ENCODE measurements at places on chromosomes 3 and 15.

GRCh38 chr3:52210550-52211046 lies 12.6 kb downstream of the ALAS1 start:
- DNase-seq: no peak

GRCh38 chr3:195762611-195763010 lies 41.8 kb downstream of the MUC20 start:
- no peak for DNase-seq

DNA sequence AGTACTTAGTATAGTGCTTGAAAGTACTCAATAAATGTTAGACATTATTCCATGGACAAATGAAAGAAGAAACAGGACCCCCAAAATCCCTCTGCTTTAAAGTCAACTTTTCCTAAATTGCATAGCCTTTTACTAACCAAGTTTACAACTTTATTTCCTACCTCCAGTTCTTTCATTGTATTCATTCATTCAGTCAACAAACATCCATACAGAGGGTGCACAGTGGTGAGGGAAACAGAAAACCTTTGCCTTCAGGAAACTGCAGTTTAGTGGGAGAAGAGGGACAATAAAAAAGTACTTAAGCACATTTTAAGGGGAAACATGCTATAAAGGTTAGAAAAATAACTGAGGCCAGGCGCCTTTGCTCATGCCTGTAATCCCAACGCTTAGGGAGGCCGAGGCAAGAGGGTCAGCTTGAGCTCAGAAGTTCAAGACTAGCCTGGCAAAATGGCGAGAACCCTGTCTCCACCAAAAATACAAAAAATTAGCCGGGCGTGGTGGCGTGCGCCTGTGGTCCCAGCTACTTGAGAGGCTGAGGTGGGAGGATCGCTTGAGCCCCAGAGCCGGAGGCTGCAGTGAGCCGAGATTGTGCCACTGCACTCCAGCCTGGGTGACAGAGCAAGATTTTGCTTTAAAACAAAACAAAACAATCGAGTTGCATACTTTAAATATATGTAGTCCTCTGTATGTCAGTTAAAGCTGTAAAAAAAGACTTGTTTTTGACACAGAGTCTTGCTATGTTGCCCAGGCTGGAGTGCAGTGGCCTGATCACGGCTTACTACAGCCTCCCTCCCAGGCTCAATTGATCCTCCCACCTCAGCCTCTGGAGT lies 1.1 kb upstream of the DENND4A start:
- no peak for DNase-seq

DNA sequence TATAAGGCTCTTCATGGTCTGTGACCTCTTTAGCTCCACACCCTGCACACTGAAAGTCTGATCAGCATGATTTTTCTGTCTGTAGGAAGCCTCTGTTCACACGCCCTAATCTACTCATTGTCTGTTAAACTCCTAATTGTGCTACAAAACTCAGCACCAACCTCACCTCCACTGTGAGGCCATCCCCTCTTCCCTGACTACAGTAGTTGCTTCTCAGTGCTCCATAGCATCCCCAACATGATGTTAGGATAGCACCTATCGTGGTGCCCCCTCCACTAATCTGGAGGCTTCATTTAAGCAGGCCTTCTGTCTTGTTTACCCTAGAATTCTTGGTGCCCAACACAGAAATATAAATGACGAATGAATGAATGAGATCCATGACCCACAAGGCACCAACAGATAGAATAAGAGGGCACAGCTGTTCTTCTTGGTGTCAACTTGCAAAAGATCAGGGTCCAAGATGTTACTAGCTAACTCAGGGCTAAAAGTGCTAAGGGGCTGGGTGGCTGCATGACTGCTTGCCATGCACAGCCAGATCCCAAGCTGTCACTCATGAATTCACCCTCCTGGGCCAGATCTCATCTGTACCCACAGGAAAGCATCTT lies 55.2 kb upstream of the HEG1 start:
- DNase-seq: no peak

DNA sequence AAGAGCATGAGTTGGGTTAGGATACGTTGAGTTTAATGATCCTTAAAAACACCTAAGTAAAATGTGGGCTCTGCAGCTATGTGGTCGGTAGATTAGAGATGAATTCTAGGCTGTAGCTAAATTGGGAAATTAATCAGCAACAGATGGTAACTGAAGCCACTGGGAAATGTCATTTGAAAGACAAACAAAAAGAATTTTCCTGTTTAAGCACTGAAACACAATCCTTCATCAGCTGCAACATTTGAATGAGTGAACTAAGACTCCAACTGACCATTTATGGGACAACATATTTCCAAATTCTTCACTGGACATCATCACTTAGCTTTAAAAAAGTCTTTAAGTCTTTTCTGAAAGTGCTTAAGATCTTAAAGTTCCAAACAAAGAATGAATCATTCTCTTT lies 226.9 kb downstream of the ZNF385D start:
- no peak for DNase-seq

GRCh38 chr3:60301142-60301541 lies 950.1 kb downstream of the FHIT start:
- DNase-seq: no peak

DNA sequence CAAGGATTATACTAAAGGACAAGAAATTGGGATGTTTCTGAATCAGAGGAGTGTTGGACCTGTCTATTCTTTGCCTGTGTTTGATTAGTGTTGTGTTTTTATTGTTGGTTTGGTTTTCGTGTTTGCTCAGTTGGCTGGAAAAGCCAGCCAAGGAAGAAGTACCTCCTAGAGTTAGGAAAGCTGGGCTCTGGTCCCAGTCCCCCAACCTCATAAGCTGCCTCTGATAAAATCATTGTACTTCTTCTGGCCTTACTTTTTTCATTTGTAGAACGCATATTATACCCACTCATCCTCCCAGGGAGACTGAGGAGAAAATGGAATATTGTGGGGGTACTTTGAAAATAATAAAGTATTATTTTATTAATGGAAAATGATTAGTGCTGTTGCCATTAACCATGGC lies 177.4 kb upstream of the TRIM42 start:
- no peak for DNase-seq

- no peak for DNase-seq
Measured at GRCh38 chr15:41233367-41233771, 2.3 kb downstream of the CHP1 start.

- DNase-seq: no peak
Measured at GRCh38 chr3:9765865-9766264, 3.9 kb downstream of the CAMK1 start.

DNA sequence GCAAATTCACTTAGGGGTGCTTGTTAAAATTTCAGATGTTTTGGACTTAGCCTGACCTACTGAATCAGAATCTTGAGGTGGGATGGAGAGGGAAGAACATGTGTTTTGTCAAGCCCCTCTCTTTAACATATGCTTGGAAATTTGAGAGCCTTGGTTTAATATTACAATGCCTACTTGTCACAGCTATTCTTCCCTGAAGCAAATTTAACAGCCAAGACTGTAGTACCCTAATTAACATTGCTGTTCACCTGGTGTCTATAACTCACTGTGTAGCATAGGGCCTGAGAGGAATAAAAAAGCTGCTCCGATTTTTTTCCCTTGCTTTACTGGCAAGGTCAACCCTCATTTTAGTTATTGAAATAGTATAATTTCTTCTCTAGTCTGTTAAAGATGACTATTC lies 880.1 kb downstream of the CADM2 start:
- no peak for DNase-seq

DNA sequence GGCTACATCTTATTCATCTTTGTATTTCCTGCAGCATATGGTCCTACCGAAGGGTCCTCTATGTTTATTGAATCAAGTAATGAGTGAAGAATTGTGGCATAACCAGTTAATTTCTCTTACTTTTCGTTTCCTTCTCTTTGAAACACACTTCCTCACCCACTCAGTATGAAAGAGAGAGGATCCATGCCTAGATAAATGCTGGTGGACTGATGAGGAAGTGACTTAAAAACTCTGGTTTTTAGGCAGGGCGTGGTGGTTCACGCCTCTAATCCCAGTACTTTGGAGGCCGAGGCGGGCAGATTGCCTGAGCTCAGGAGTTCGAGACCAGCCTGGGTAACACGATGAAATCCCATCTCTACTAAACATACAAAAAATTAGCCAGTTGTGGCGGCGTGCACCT lies 2.2 kb upstream of the MB21D2 start:
- DNase-seq: no peak

DNA sequence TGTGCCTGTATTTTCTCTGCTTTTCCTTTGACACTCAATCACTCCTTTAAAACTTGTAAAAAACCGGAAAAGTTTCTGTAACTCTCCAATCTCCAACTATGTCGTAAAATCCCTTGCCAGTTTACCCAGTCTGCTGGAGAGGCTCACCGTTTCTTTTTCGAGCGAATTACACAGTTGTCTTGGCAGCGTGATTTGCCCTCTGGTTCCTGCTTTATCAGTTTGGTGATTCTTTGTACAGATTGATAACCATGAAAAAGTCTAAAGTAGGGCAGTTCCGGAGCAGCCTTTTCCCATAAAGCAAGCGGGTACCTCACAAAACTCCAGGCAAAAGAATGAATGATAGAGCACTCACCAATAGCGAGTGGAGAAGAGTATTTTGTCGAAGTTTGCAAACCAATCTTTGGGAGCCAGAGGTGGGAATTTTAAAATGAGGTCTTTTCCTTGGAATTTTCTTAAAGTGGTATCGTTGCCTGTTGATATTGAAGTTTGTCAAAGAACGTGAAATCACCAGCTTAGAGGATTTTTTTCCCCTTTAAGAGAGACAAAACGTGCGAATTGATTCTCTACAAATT lies at the start of gene TTC23:
Gene TTC23 (minus strand): TSS at position 312 of the 572 bp plus-strand sequence. CDS start 20,869 bp downstream, outside the sequence.
- DNase-seq: no peak

DNA sequence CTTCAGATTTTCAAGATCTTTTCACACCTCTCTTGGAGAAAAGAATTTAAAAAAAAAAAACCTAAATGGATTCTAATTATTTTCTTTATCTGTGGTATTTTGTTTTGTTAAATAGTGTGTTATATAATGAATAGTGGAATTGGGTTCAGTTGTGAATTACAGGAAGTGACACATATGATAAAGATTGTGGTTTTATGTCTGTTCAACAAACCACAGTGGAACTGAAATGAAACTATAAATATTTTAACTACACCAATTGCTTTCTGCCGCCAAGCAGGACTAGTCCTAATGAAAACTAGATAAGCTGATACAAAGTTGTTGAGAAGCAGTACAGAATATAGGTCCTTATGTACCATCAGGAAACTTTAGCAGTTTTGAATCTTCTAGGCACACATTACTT lies 121.6 kb downstream of the UBE2E2 start:
- no peak for DNase-seq

DNA sequence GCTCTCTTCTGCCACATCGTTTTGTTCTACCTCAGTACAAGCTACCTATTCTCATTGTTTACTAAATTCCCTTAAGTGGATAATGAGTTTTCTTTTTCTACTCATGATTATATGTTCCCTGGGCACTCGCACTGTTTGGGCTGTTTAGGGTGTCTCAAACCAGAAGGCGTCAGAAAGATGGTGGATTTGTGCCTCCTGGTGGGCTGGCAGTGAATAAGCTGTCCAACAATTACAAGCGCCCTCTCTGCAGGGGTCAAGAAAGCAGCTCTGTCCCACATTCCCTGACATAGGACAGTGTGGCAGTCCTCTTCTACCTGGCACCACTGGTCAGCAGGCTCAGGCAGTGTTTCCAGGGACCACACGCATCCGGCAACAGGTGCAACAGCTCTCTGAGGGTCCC lies 173.4 kb upstream of the PPP2R3A start:
- no peak for DNase-seq

GRCh38 chr15:31019986-31020385 lies 28.6 kb upstream of the MTMR10 start:
- no peak for DNase-seq

GRCh38 chr3:106485802-106486201 lies 617.0 kb upstream of the CBLB start:
- no peak for DNase-seq

Data from stimulated activated CD4-positive, alpha-beta T cell treated with anti-CD3 and anti-CD28 coated beads, Interleukin-15, amount 100 ng/mL, for 1 hour (primary cell).